ENCODE measurements at places on chromosomes 1 and 21.

- DNase-seq = no peak
Observed at GRCh38 chr1:82052563-82052962, 251.8 kb downstream of the ADGRL2 start.

GRCh38 chr1:159715855-159716254, 1.5 kb upstream of the CRP start:
- DNase-seq = no peak

DNA sequence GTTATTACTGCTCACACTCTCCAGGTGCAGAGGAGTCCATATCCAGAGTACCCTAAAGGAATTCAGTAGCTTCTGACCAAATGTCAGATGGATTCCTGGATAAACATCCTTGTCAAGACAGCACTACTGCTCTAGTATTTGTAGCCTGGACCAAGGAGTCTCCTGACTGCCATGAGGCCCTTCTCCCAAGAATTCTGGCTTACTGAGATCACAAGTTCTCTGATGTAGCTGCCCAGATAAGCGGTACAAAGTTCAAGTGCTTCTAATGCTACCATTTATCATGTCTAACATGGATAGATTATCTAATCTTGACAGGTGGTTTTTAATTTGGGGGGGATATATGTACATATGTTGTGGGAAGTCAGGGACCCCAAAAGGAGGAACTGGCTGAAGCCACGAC, 196.6 kb upstream of the HMCN1 start:
- DNase-seq = no peak

- no peak for DNase-seq
Observed at GRCh38 chr1:96481409-96481808, 240.2 kb upstream of the PTBP2 start.

DNA sequence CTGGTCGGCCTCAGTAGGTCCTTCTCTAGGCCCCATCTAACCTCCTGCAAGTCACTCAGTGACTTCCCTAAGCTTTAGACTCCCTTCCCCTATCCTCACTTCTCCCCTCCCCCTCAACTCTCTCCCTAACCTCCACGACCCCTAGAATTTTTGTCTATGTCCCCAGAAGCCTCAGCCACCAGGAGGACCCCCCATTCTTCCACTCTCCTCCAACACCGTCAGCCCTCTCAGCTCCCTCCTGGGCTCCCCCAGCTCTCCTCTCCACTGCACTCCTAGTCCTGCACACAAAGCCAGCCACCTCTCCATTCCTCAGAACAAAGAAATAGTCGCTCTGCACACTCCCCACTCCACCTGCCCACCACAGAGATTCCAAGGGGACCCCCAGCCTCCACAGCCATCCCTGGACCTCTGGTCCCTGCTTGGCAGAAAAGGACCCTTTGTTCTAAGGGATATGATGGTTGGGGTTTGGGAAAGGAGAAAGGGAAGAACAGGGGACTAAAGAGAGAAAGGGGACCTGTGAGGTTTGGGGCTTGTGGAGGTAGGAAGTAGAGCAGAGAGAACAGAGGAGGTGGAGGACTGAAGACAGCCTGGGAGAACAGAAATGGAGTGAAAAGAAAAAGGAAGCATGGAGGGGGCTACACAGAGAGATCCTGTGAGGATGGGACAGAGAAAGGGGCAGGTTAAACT, 2.8 kb downstream of the ARHGEF2 start:
- DNase-seq = no peak

GRCh38 chr1:173410794-173411236, 66.3 kb upstream of the PRDX6 start:
- DNase-seq = no peak

DNA sequence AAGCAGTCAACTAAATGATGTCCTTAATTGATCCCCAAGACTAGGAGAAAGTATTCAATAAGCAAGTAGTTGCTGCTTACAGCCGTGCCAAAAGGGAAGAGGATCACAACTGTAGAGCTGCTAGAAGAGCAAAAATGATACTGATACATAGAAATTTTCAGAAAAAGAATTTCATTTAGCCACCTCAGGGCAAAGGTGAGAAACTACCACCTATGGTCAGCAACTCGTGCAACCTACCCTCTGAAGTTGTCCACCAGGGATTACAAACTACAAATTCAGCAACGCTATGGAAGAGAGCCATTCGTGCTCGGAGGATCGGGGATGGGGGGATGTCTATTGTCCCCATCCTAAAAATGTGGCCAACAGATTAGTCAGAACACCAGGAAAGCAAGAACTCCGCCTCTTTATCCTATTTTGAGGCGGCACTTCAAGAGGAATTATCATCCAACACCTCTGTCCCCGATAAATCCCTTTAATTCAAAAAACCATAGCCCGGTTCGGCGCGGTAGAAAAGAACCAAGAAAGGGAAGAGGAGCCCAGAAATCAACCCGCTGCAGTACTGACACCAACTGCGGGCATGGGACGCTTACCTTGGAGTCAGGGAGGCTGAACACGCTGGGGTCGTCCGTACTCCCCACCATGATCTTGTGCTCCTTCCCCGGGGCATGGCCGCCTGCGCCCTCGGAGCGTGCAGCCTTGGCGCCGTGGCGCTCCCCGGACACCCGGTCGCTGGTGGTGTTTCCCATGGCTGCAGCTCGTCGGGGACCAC, 687 bp downstream of the PRKAB2 start:
- peak; percentile 18 for DNase-seq
